ENCODE measurements at places on chromosomes 2 and 18.

DNA sequence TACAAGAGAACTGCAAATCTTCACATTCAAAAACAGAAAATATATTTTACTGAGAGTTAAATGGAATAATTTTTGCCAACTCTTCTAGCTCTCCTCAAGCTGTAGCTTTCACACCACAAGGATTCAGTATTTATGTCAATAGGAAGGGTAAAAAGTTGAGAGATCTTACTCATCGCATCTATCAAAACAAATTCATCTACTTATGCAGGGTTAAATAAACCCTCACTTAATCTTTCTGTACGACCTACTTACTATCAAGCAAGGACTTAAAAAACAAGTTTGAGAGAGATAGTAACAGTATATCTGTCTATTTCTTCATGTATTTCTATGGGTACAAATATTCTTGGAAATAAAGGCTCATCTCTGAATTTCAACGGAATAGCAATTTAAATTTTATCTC lies 35.5 kb downstream of the SIGLEC15 start:
- no peak for DNase-seq

DNA sequence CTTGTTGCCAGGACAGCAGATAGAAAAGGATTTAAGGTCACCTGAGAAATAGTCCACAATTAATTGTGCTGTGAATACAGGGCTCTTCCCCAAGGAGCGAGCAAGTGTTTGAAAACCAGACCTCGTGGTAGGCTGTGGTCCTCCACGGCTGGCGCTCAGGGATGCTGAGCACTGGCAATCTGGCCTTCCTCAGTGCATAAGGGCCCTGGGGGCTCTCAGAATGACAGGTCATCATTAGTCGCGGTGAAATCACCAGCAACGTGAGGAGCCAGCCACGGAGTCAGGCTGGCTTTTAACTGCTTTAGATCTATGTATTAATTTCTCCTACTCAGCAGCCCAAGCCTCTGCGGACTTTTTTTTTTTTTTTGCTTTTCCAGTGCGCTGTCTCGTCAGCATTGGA lies 148.5 kb downstream of the FHOD3 start:
- DNase-seq, result no peak

- peak; percentile 27 for DNase-seq
Observed at GRCh38 chr2:196143730-196144131, 27.6 kb downstream of the STK17B start.

DNA sequence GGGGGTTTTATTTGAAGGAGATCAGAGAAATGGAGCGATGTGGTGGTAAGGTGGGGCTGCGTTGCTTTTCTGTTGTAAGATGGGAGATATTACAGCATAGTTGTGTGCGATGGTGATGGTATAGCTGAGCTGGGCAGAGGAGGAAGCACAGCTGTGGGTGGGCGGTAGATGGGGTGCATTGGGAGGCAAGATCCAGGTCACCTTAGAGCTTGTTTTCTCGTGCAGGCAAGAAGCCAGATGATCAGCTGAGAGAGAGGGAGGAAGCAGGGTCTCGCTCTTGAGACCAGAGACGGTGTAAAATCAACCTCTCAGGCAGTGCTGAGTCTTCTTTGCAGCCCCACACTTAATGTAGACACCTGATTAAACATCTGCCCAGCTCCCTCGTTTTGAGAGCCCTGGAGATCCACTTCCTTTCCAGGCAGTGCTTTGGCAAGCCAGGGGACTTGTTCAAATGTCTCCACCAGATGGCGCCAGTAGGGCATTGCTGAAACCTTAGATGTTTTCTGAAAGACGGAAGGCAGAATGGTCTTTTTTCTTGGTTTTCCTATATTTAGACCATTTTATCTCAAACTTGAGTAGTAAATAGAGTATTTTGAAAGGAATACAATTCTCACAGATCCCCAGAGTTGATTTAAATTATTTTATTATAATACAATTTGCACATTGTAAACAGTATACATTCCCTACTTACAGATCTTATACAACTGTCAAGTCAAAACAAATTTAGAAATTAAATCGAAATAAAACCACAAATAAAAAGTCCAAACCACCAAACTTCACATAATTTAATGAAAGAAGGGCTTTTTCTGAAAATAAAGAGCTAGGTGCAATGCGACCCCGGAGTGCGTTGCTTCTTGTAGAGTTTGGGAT lies 21.1 kb upstream of the LYPD6B start:
- DNase-seq, result peak; percentile 59

GRCh38 chr18:44474067-44474411 lies 206.6 kb upstream of the SETBP1 start:
- DNase-seq, result no peak

Data from CD4-positive, alpha-beta T cell treated with Interleukin-15 for 1 hour (primary cell).